ENCODE measurements at places on chromosomes 4 and X.
A peak's percentile ranks its signal among the peaks of the same experiment; 100 is the strongest.

DNA sequence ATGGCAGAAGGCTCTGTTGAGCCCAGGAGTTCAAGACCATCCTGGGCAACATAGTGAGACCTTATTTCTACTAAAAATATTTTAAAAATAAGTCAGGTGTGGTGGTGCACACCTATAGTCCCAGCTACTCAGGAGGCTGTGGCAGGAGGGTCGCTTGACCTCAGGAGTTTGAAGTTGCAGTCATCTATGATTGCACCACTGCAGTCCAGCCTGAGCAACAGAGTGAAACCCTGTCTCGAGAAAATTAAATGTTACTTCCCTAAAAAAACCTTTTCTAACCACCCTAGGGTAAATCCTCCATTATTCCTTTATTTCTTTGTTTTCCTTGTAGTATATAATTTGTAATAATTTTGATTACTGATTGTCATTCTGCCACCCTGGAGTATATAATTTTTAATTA, 7.9 kb downstream of the FAM200B start:
- DNase-seq, result no peak

GRCh38 chr4:6278801-6279197, 9.1 kb downstream of the WFS1 start:
- no peak for DNase-seq

DNA sequence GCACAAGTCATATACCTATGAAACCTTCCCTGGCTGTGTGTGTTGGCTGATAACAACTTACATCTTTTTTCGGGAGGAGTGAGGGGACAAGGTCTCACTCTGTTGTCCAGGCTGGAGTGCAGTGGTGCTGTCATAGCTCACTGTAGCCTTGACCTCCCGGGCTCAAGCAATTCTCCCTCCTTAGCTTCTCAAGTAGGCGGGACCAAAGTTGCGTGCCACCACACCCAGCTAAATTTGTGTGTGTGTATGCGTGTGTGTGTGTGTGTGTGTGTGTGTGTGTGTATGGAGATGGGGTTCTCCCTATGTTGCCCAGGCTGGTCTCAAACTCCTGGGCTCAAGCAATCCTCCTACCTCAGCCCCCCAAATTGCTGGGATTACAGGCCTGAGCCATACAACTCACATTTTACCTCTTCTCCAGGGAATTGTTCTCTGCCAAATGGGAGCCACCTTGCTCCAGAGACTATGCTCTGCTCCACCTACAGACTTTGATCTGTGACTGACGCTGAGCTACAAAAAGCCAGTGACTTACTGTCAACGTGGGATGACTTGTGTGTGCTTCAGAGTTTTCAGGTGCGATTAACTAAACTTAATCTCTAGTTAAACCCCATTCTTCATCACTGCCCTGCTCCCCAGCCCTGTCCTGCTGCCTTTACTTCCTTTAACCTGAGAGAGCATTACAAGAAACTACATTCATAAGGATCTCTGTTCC, 2.0 kb upstream of the BEX4 start:
- DNase-seq, result no peak

GRCh38 chr4:112766422-112766821, 129.5 kb downstream of the LARP7 start:
- DNase-seq, result no peak

- DNase-seq, result peak; percentile 24
Observed at GRCh38 chr4:67393699-67394281, 151.5 kb downstream of the CENPC start.

- no peak for DNase-seq
Observed at GRCh38 chr4:123397144-123398065, 810 bp downstream of the SPRY1 start.

- DNase-seq, result peak; percentile 81
Observed at GRCh38 chr4:94507708-94508107, 56.0 kb downstream of the PDLIM5 start.

DNA sequence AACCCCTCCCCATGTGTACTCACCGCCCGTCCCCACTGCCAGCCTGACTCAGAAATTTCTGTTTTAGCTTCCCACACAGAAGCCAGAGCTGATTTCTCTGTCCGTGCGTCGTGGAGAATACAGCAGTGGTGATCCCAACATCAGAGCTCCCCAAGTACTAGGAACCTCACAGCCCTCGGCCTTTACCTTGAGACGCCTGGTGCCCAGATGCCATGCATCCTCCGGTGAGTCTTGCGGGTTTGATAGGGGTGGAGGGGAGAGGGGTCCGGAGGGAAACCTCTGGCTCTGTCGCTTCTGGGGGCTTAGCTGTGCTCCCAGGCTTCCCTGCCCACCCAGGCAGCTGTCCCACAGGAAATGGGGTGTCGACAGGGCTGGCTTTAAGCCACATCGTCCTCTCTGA, 2.1 kb downstream of the LOC101059915 start:
- no peak for DNase-seq

DNA sequence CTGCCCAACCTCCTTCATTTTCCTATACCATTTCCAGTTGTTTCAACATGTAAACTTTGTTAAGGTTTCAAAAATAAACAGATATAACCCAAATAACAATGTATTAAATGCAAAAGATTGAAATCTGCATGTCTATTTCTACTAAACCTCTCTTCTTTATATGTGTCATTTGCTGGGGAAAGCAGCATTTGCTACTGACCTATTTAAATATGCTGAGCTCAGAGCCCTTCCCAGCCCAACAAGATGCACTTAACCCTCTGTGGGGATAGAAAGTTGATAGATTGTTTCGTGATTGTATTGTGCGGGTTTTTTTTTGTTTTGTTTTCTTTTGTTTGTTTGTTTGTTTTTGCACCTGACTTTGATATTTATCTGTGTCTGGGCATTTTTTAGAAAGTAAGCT, 139.5 kb downstream of the UCHL1 start:
- DNase-seq, result no peak

- no peak for DNase-seq
Observed at GRCh38 chrX:40950546-40950945, 134.7 kb upstream of the USP9X start.

DNA sequence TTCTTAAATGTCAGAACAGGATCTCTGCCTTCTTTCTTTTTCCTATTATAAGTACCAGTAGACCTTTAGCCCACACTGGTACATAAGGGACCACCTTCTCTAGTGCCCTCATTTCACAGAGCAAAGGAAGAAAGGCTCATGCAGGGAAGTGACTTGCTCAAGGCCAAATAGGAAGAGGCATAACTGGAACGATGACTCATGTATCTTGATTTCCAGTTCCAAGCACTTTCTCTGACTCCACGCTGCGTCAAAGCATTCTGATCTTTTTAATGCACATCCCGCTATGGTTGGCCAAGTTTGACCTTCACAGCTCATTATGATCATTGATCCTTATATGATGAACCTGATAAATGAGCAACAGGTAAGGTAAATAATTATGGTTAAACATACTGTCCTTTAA, 542.0 kb downstream of the GBA3 start:
- DNase-seq, result peak; percentile 37

GRCh38 chr4:53962516-53963225, 101.7 kb downstream of the CHIC2 start:
- DNase-seq, result peak; percentile 18

DNA sequence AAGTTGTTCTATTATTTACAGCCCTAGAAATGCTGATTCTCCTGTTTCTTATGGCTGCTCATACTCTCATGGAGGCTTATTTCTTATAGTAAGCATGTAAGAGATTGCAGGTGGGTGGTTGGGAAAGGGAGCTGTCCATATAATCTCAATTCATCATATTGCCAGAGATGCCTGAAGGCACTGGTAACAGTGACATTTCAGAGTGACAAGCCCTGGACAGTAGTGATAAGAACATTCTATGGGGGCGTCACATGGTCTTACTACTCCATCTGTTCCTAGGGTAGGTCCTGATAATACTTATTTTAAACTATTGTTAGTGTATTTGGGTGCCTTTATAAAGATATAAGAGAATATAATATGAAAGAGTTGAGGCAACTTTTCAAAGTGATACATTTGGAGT, 171.5 kb downstream of the CFAP299 start:
- no peak for DNase-seq

DNA sequence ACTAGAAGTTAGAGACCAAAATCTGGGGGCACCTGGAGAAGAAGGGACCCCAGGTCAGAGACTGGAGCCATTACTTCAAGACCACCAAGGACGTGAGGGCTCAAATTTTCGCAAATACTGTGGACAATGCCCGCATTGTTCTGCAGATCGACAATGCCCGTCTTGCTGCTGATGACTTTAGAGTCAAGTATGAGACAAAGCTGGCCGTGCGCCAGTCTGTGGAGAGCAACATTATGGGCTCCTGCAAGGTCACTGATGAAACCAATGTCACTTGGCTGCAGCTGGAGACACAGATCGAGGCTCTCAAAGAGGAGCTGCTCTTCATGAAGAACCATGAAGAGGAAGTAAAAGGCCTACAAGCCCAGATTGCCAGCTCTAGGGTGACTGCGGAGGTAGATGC, 101.2 kb downstream of the NCAPG start:
- no peak for DNase-seq

- DNase-seq, result no peak
Observed at GRCh38 chr4:93317561-93317960, 511.0 kb upstream of the ATOH1 start.

GRCh38 chrX:108198420-108198819, 106.8 kb downstream of the ATG4A start:
- no peak for DNase-seq

DNA sequence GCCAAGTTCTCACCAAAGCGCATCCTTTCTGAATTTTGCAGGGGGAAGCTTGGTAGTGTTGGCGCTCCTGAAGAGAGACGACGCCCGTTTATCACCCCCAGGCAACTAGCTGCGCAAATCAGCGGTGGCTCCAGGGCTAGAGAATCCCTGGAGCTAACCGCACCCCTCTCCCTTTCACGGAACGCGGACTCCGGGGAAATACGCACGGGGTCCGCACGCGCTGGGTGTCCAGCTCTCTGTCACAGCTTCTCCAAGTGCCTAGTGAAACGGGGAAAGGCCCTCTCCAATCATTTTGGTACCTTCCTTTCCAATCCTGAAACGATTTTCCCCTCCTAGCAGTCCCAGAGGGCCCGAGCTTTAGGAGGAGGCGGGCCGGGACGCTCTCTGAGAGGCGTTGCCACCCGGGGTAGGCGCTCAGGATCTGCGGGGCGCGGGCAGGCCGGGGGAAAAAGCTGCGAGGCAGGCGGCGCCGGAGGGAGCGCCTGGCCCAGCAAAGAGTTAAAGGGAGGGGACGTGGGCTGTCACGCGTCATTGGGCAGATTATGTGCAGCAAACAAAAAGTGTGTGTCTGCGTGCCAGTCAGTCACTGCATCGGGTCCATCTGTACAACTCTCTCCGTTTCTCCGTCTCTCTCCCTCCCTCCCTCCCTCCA, at the start of gene PRDM8:
TSS of gene PRDM8 (plus strand) at position 582 of the 652 bp plus-strand sequence. CDS start 2,578 bp downstream, outside the sequence.
- peak; percentile 27 for DNase-seq

DNA sequence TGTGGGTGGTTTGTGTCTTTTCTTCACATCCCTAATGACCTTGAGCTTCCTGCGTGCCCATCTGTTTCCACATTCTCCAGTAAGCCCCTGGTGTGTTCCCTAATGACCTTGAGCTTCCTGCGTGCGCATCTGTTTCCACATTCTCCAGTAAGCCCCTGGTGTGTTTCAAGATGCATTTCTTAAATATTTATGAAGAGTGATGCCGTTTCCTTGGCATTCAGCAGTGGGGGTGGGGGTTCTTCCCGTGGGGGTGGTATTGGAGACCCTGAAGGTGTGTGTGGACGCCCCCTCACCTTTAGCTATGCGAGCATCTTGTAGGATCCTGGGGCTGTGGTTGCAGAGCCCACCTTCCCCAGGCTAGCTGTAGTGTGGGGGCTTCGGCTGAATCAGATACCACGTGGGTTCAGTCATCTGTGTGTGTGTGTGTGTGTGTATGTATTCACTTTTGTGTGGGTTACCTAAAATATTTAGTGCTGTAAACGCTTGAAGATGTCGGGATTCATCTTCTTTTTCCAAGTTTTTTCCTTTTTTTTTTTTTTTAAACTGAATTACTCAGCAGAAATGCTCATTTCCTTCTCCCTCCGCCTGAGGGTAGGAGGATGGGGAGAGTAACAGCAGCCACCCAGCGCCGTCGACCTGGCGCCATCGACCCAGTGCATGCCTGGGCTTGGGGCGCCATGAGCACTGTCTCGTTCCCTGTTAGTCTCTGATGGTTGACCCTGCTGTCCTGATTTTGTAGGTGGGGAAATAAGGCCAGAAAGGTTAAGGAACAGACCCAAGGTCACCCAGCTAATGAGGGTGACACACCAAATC, 9.9 kb downstream of the NSG1 start:
- no peak for DNase-seq

GRCh38 chrX:42505016-42505415, 272.9 kb downstream of the PPP1R2C start:
- DNase-seq, result no peak

DNA sequence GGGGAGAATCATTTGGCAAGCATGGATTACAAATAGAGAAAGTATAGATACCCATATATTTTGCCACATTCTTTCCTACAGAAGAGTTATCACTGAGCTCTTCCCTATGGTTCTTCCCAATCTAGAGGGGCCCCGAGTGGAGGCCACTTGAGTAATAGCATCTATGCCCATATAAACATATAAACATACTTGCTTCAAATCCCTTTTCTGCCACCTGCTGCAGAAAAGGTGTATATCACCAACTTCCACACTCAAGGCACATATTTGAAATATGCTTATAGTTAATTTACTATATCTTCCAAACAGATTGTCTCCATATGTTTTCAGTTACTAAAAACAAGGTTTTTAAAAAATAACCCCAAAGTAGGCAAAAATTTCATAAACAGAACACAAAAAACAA, 642.8 kb upstream of the DIPK2B start:
- DNase-seq, result no peak

DNA sequence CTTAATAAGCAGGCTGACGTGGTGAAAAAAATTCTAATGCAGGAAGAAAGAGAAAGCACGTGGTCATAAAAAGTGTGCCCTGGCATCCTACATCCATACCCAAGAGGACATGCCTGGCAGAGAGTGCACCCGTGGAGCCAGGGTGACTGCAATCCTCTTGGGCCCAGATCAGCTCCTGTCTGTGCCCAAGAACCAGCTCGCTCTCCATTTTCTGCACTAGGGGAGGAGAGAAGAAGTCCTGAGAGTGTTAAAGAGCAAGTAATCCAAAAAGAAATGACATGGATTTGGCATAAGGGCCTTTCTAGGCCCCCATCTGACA, 483.1 kb downstream of the BCOR start:
- DNase-seq, result no peak

GRCh38 chrX:109472939-109473735, 8.7 kb downstream of the GUCY2F start:
- no peak for DNase-seq

GRCh38 chrX:1026263-1027015, 186.0 kb downstream of the CRLF2 start:
- DNase-seq, result no peak
